ENCODE measurements at places on chromosomes 16 and 17.

DNA sequence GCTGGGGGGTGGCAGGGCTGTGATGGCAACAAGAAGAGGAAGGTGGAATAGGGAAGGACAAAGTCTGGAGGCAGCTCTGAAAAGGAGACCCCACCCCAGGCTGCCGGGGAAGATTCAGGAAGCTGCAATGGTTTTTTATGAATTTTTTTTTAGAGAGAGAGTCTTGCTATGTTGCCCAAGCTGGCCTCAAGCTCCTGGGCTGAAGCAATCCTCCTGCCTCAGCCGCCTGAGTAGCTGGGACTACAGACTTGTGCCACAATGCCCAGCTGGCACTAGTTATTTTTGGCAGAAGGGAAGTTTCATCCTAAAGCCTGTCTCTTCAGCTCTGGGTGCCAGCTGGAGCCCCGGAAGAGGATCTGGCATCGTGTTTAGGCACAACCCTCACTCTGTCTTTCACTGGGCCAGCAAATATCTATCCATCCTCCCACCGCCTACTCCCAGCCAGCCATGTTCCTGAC, 1.3 kb upstream of the CES3 start:
- peak; percentile 87 for DNase-seq

DNA sequence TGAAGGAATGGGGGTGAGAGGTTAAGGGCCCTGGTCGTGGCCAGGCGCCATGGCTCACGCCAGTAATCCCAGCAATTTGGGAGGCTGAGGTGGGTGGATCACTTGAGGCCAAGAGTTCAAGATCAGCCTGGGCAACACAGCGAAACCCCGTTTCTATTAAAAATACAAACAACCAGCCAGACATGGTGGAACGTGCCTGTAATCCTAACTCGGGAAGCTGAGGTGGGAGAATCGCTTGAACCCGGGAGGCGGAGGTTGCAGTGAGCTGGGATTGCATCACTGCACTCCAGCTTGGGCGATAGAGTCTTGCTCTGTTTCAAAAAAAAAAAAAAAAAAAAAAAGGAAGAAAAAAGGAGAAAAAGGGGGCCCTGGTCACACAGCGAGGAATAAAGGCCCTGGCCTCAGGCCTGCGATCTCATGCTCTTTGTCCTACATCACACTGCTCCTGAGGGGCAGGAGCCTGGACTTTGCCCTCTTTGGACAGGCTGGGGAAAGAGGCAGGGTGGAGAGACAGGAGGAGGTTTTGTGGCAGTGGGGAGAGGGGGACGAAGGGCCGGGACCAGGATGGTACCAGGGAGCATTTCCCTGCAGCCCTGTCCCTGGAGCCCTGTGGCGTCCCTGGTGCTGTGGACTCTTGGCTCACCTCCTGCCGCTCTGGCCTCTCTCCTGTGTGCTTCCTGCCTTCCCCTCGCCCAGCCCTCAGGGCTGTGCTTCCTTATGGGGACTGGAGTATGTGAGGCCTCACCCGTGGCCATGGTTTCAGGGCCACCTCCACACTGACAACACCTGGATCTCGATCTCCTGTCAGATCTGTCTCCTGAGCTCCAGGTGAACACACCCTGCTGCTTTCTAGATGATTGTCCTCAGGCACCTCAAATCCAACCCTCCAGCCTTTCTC, 19.7 kb upstream of the SLC25A19 start:
- DNase-seq, result no peak

DNA sequence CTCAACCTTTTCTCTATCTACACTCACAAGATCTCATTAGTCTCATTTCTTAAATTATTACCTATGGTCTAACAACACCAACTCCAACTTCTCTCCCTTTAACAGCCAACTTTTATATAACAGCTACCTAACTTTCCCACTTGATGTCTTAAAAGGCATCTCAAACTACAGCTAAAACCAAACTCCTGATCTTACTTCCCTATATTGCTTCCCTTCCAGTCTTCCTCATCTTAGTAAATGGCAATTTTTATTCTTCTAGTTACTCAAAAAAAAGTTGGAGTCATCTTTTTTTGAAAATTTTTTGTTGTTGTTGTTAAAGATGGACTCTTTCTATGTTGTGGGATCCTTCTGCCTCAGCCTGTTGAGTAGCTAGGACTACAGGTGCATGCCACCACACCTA, 15.3 kb downstream of the SRR start:
- DNase-seq, result no peak

GRCh38 chr16:69863401-69864281, 87.5 kb upstream of the CLEC18A start:
- DNase-seq, result no peak

- no peak for DNase-seq
Measured at GRCh38 chr17:83081684-83082201, 2.3 kb downstream of the METRNL start.

DNA sequence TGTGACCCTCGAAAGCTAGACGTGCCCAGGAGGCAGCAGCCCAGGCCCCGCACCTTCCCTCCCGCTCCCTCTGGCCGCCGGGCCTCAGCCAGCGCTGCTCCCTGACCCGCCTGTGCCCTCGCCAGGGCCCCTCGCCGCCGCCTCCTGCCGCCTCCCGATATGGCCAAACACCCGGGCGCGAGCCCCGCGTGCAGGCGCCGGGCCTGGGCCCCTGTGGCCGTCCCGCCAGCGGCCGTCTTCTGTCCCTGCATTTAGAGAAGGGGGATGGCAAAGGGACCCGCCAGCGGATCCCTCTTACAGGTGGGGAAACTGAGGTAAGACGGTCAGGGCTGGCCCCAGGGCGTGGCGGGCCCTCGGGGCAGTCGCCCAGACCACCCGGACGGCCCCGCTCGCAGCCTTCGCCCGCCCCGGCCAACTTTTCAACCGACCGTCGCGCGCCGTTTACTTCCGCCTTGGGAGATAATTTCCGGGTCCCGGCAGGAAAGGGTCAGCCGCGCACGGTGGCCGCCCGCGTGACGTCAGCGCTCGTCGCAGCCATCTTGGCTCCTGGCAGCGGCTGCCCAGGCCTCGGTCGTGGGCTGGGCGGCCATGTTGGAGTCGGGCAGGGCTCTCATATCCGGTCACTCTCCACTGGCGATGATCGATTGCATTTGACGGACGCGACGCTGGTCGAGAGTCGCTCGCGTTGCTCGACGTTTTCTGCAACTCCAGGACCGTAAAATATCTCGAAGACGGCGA, 7.0 kb upstream of the GNG13 start:
- DNase-seq, result peak; percentile 66

DNA sequence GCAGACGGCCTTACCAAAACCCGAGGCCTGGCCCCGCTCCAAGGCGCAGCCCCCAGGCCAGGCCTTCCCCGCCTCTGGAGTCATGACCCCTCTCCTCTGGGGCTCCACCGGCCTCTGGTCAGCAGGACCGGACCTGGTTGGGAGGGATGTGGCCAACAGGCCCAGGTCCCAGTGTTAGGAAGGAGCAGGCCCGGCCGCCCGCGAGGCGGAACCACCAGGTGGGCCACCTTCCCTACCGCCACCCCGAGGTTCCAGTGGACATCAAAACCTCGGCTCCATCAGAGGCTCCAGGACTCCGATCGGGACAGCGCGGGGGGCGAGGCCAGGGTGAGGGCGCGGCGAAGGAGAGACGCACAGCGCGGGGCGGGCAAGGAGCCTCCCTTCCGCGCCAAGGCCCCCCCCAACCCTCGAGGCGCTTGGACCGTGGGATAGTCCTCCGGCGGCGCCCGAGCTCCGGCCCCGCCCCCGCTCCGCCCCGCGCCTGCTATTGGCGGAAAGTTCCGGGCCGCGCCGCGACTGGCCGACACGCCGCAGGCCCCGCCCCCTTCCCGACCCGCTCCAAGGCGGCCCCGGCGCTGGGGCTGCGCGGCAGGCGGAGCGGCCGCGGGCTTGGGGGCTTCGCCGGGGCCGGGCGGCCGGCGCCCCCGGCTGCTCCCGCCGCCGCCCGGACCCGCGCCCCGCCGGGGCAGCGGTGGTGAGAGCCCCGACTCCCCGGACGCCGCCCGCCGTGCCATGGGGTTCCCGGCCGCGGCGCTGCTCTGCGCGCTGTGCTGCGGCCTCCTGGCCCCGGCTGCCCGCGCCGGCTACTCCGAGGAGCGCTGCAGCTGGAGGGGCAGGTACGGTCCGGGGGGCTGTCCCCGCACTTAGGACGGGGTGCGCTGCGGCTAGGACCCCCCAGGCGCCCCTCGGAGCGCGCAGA, at the start of gene METRN:
TSS of gene METRN (plus strand) at position 561 of the 919 bp plus-strand sequence. CDS start at position 733, 172 bp downstream.
- DNase-seq, result peak; percentile 92

GRCh38 chr17:22512057-22512456, 819.7 kb downstream of the KCNJ18 start:
- no peak for DNase-seq

- DNase-seq, result no peak
Measured at GRCh38 chr16:10539793-10540192, 40.6 kb downstream of the EMP2 start.

GRCh38 chr17:81578561-81579225, 26.5 kb upstream of the FAAP100 start:
- DNase-seq, result no peak

DNA sequence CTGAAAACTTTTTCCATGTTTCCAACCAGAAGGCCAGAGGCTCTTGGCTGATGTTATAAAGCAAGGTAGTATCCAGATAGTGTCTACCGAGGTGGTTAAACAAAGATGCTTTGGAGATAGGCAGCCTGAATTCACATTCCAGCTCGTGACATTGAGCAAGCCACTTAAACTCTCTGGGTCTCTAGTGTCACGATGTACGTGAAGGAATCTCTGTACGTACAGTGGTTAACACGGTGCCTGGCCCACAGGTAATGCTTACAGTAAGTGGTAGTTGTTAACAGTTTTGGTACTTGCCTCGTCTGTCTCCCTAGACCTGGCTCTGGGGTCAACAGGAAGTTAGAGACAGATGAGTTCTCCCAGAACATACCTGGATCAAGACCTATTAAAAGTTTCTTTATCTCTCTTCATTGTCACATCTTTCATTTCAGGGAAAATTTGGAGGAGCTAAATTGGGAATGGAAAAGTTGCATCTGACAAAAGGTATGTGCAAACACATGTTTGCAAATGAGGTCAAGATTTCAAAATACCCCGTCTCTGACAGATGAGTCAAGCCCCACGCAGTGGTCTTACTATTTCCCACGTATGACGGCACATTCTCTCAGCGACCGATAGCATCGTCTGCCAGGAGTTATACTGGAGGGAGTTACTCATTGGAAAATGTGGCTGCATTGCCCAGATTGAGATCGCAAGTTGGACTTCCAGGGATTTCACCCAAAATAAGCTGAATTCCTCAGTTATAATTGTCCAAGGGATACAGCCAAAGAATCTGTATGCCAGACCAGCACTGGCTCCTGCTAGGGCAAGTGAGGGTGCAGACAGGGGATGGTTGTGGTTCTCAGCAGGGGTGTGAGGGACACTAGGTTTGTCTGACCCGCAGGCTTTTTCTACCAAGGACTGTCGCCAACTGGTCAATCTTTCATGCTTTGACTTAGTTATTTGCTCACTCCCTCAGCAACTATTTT, 18.9 kb upstream of the MYH10 start:
- no peak for DNase-seq

- no peak for DNase-seq
Measured at GRCh38 chr16:68548947-68549346, 9.9 kb downstream of the ZFP90 start.

DNA sequence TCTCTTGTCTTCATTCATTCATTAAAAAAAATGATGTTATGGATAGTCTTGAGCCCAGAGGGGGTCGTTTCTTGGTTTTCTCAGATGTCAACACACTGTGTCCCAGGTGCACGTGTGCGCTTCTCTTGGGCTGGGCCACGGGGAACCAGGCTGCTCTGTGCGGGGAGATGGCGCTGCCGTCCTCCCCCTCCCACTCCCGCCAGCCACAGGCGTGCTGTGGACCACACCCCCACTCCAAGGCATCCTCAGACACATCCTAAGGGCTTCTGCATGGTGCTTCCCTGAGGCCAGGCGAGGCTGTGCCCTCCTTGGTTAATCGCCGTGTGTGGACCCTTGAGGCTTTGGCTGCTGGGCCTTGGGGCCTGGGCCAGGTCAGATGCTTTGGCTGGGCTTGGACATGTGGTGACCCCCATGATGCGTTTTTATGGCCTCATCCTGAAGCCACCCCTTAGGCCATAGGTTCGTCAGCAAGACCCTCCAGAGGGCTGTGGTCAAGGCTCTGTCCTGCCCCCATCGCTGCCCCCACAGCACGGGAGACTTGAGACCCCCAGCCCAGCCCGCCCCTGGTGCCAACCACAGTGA, 245.7 kb upstream of the CIBAR2 start:
- DNase-seq, result no peak

- DNase-seq, result no peak
Measured at GRCh38 chr17:39364236-39365025, 37.0 kb downstream of the FBXL20 start.

- DNase-seq, result peak; percentile 67
Measured at GRCh38 chr16:30526137-30526822, at the start of gene ZNF768. ZNF768 (minus strand) TSS chr16:30526566; CDS start chr16:30526413, 153 bp downstream.

DNA sequence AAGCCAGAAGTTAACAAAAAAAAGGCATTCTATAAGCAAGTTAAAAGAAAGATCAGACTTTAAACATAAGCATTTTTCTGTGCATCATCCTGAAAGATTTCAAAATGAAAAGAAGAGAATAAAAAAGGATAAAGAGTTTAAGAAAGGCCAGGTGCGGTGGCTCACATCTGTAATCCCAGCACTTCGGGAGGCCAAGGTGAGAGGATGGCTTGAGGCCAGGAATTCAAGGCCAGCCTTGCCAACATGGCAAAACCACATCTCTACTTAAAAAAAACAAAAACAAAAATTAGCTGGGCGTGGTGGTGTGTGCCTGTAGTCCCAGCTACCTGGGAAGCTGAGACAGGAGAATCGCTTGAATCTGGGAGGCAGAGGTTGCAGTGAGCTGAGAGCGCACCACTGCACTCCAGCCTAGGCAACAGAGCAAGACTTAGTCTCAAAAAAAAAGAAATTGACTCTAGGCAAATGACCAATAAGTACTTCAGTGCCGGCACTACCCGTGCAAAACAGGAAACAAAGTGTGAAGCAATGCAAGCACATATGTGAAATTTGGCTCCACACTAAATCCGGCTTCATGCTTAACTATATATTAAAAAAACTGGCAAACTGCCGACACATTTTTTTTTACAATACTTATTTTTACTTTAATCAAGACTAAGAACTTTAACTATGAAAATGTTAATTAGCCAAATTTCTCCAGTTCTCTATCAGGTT, 83.2 kb upstream of the C17orf78 start:
- DNase-seq, result no peak

Data from NCI-H446 (cell line).